ENCODE measurements at places on chromosomes 7 and 10. TPM values are rescaled to one million over a fixed set of nuclear protein-coding genes. Genes with fewer than 3 reads are reported as not detected.
A peak's percentile ranks its signal among the peaks of the same experiment; 100 is the strongest.

Gene GHRHR
- not detected for total RNA-seq

Gene NPTX2
- not detected for total RNA-seq

Gene DGKI
- 1.3 TPM for total RNA-seq

Gene ZNF804B
- total RNA-seq, result not detected

Gene OPN4
- not detected for total RNA-seq

Gene CHRM2
- total RNA-seq, result not detected

Gene UCN3
- not detected for total RNA-seq

Gene COL17A1
- total RNA-seq, result not detected

Gene ACTL6B
- not detected for total RNA-seq

Gene TMEM229A
- not detected for total RNA-seq

Gene ENTPD1
- 6.7 TPM for total RNA-seq

DNA sequence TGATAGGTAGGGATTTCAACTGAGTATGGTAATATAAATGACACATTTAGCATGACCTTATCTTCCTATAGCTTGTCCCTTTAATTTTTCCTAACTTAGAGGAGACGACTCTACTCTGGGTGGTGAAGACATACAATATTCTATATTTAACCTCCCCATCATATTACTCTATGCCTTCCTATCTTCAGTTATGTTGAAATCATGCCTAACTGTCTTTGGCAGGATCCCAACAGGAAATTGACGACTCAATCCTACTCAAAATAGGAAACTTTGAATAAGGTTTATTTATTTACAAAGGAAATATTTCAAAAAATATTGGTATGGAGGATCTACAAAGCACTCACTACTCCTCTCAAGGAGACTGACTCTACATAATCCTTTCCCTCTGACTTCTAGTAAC, 24.1 kb upstream of the SEMA3A start:
- DNase-seq, result no peak

- DNase-seq, result no peak
These were observed 56.5 kb upstream of the LRGUK start for GRCh38 chr7:134070673-134071072.

- no peak for DNase-seq
These were observed 72.1 kb downstream of the WNT2 start for GRCh38 chr7:117250801-117251200.

DNA sequence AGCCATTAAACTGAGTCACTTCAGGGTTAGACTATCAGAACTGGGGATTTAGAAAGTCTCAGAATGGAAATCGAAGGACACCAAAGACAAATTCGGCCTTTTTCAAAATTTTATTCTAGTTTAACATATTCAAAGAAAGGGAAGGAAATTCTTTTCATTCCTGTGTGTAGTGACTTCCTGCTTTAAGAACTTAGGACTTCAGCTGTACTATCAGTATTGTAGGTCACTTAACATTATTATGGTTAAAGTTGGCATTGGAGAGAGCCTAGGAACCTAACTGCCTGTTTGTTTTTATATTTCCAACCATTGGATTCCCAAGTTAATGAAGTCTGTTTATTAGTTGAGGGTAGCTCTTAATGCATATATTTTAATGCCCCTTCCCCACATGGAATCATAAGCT, 63.7 kb downstream of the PTEN start:
- no peak for DNase-seq

- no peak for DNase-seq
These were observed 13.2 kb downstream of the MRPS33 start for GRCh38 chr7:141001546-141001945.

DNA sequence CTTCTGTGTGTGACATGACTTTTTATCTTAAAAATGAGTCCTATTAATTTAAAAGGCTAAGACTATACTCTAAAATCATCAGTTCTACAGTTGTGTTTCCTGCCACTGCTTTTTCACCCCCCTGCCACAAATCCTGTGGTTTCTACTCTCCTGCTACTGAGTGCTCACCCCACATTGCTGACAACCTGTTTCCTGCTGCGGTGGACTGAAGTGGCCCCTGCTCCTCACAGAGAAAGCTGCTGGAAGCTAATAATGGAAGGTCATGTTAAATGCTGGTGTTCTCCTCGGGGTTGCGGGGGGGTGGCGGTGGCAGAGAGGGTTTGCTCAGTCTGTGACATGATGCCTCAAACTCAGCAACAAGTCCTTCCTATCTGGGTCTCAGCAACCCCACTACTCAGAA, 113.2 kb upstream of the INHBA start:
- no peak for DNase-seq

DNA sequence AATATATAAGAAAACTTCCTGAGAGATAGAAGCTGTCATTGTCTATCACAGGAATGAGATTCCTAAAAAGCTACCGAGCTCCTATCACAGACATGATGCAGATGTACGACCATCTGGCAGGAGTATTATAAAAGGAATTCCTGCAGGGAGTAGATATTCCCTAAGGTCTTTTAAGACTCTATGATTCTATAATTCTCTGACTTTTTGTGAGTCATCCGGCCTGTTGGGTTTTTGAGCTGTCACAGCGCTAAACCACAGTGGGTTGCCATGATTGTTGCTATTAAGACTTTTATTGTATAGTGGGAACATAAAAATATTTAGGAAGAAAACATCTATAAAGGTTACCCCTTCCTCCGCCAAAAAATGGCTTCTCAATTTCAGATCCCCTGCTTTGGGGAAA, 223.4 kb downstream of the BMPER start:
- no peak for DNase-seq

- DNase-seq, result no peak
These were observed 621 bp upstream of the MORN4 start for GRCh38 chr10:97633921-97634320.

GRCh38 chr7:92806496-92806895, 29.9 kb downstream of the CDK6 start:
- no peak for DNase-seq

DNA sequence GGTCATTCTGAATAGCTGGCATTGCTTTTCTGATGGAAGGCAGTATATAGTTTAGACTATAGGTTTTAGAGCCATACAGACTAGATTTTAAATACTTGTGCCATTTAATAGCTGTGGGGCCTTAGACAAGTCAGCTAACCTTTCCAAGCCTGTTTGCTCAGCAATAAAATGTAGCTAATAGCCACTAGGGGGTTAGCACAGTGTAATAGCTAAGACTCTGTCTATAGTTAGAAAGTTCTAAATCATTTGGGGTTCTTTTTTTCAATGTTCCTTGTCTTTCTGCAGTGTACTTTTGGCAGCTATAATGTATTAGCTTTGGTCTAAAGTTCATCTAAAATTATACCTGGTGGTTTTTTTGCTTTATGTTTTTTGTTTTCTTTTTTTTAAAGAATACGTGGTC, 7.5 kb upstream of the KIFBP start:
- DNase-seq, result no peak

DNA sequence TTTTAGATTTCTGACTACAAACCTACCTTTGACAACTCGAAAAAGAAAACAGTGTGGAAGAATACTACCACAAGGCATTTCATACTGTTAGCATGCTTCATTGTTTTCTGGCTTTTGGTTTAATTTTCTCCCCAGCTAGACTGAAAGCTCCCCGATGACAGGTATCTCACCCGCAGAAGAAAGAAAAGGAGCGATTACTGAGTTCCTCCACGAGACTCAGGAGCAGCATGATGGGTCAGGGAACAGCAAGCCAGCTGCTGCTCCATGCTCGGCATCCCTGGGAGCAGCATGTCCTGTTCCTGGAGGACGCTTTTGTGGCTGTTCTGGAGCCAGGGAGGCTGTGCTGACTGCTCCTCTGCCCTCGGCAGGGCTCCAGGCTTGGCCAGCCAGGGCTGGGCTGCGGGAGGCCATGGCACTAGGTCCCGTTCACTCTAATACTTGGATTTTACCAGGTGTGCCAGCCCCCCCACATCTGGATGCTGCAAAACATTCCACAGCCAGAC, 133.4 kb downstream of the PRKAG2 start:
- DNase-seq, result no peak

DNA sequence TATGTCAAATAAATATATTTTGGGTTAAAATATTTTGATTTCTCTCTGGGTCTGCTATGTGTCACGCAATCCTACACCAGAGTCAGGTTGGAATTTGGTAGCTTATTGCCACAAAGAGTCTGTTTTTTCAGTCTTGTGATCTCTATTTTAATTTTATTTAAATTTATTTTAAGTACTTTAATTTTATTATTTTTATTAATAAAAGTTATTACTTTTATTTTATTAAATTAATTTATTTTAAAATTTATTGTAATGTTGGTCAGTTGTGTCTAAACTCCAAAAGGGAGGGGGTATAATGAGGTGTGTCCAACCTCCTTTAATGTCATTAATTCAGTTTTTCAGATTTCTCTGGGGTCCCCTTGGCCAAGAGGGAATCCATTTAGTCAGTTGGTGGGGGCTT, 42.8 kb upstream of the RAB18 start:
- DNase-seq, result no peak

DNA sequence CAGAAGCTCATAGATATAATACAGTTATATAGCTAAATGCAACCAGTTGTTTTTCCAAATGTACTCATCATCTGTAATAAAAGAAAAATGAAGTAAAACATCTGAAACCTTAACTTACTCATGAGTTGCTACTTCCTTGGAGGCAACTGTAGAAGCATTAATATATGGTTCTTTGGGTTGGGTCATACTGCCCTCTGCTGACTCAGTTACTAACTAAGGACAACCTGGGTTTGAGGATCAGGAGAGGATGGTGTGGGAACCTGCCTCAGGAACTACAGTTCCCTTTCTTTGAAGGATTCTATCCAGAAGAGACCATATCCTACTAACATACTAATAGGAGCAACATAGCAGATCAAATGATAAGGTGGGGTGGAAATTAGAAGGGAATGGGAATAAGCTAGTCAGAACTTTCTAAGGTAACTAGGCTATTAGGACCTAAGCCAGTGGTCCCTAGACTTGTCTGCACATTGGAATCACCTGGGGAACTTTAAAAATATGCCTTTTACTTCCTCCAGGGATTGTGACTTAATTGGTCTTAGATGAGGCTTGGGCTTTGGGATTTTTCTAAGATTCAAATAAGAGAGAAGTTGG, 20.7 kb downstream of the COX15 start:
- peak; percentile 7 for DNase-seq

- DNase-seq, result no peak
These were observed 24.9 kb downstream of the MSRB2 start for GRCh38 chr10:23120001-23120934.

DNA sequence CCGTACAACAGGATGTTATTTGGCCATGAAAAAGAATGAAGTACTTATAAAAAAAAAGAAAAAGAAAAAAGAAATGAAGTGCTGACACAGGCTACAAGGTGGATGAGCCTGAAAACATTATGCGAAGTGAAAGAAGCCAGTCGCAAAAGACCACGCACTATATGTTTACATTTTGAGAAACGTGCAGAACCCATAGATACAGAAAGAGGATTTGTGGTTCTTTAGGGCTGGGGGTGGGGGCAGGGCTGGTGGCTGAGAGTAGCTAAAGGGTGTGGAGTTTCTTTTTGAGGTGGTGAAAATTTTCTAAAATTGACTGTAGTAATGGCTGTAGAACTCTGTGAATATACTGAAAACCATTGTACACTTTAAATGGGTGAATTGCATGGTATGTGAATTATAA, 86.0 kb upstream of the FAM20C start:
- DNase-seq, result no peak

- no peak for DNase-seq
These were observed 84.9 kb downstream of the RPS24 start for GRCh38 chr10:78118591-78118990.

- DNase-seq, result no peak
These were observed 152.6 kb downstream of the PTPN20 start for GRCh38 chr10:47063858-47064257.

DNA sequence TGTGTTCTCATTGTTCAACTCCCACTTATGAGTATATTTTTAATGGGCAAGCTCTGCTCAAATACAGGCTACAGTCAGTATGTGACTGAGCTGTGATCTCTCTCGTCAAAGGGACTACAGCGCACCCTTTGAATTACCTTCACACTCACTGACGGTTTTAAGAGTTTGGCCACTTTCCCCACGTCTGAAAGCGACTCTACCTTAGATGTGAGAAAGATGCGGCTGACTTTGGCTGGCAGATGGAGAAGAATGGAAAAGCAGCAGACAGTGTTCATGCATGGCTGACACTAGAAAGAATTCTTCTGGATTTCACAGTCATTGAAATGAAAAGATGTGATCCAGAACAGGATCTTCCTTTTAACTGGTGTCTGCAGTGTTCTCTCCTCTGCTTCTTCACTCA, 2.0 kb upstream of the ATRNL1 start:
- DNase-seq, result no peak

DNA sequence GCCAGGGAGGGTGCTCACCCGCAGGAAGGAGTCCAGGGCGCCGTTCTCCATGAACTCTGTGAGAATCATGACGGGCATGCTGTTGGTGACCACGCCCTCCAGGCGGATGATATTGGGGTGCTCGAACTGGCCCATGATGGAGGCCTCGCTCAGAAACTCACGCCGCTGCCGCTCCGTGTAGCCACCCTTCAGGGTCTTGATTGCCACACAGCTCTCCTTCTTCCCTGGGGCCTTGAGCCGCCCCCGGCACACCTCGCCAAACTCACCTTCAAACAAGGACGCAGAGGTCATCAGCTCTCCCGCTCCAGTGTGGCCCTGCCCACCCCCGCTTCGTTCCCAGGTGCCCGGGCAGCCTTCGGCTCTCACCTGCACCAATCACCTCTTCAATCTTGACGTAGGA, 14.6 kb downstream of the EPHB4 start:
- DNase-seq, result no peak

DNA sequence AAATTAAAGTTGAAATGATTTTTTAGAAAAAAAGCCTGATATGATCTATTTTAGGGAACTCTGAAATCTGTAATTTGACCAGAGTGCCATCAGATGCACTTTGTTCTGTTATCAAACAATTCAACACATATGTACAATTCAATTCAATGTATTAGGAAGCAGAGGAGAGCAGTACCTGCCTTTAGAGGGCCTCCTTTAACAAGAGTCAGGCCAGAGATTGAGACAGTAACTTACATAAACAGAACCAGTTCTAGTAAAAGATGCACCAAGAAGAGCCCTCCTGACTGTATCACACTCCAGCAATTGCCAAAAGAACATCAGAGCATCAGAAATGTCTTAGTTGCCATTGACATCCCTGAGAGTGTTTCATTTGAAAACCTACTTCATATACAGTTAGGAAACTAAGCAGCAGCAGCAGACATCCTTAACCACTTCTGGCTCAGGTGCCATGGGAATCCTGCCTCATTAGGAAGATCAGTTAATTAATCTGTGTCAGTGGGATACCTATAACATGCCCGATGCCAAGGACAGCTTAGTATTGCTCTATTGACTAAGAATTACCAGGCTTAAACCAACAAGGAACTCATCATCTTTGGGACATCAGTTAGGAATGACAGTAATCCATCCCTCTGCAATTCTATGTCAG, 1222.6 kb upstream of the LRRN3 start:
- DNase-seq, result no peak

- no peak for DNase-seq
These were observed 1.3 kb downstream of the EGR2 start for GRCh38 chr10:62814756-62815380.

GRCh38 chr7:34544621-34545020, 113.4 kb upstream of the NPSR1 start:
- DNase-seq, result no peak

GRCh38 chr7:135259702-135260101, 26.1 kb downstream of the STRA8 start:
- DNase-seq, result no peak

- no peak for DNase-seq
These were observed 39.9 kb downstream of the PLEKHA8 start for GRCh38 chr7:30068117-30068516.
